ENCODE measurements at places on chromosomes 7 and 10.
A peak's percentile ranks its signal among the peaks of the same experiment; 100 is the strongest.

DNA sequence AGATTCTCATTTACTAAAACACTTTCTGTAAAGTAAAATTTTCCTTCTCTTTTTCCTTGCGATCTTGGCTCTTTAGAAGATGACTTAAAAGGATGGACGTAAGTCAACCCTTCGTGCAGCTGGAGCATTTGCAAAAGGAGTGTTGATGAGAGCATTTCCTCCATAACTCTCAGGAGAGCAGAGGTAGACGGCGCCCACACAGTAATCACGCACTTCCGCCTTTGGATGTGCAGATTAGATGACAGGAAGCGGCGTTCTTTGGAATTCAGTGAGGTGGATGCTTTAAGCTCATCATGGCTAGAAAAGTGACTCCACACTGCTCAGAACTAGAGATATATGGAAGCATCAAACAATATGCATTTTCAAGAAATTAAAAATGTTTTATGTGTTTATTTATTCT, 43.0 kb upstream of the NPS start:
- no peak for DNase-seq

GRCh38 chr7:100356416-100357068, 1.4 kb upstream of the PILRB start:
- no peak for DNase-seq

GRCh38 chr7:142974626-142975025, 12.5 kb upstream of the KEL start:
- DNase-seq = no peak

- no peak for DNase-seq
These were observed 33.2 kb downstream of the MAD1L1 start for GRCh38 chr7:2199528-2199927.

DNA sequence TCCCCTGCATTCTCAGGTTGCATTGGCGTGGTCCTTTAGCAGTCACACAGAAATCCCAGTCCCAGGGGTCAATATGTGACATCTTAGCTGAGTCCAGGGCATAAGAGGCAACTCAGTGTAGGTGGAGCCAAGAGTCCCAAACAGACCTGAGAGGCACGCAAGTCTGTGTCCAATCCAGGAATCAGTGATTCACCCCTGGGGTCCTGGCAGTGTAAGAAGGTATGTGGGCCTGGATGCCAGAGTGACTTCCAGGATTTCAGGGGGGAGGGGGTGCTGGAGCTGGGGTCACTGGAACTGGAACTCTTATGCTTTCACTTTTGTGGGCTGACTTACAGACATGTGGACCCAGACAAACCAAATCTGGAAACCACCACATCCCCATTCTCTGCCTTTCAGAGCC, 26.8 kb downstream of the FRMPD2 start:
- no peak for DNase-seq

- DNase-seq = no peak
These were observed 40.8 kb downstream of the TRIM24 start for GRCh38 chr7:138500892-138501291.

- no peak for DNase-seq
These were observed 16.6 kb downstream of the C7orf33 start for GRCh38 chr7:148607151-148607661.

DNA sequence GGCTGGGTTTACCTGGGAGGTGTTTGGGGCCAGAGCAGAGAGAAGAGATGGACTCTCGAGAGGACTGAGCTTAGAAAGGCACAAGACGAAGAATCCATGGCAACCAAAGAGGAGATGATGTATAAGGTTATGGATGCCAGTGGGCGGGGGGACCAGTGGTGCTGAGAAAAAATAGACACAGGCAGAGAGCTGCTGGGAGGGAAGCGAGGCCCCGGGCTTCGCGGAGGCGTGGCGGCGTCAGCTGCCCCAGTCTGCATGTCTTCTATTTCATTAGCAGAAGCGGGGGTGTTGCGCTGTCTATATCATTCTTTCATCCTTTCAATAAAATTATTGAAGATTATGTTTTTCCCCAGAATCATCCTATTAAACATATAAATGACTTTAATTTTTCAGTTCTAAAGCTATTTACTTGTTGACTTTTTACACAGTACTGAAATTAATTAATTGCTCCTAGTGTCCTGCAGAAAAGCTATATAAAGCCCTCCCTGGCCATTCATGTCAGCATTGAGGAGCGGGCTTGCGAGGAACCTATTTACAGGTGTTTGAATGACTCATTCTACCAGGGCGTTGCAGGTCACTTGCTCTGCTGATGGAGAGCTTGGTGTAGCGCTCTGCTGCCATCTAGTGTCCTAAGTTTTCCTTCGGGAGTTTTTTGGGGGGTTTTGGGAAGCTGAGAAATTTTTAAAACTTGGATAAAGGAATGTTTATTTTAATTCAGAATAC, 42.9 kb upstream of the BHLHA15 start:
- DNase-seq = no peak

GRCh38 chr7:75892634-75893272, 13.9 kb downstream of the RHBDD2 start:
- DNase-seq = peak; percentile 90

DNA sequence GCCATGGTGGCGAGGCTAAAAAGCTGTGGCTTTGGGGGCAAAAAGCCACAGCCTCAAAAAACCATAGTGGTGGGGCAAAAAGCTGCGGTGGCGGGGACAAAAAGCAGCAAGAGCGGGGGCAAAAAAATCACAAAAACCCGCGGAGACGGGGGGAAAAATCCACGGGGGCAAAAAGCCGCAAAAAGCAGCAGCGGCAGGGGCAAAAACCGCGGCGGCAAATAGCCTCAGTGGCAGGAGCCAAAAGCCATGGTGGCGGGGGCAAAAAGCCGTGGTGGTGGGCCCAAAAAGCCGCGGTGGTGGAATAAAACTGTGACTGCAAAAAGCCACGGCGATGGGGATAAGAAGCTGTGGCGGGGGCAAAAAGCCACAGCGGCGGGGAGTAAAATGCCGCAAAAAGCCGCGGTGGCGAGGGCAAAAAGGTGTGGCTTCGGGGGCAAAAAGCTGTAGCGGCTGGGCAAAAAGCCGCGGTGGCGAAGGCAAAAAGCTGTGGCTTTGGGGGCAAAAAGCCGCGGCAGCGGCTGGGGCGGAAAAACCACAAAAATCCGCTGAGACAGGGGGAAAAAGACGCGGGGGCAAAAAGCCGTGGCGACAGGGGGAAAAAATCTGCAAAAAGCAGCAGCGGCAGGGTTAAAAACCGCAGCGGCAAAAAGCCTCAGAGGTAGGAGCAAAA, 526.6 kb downstream of the ZNF33B start:
- no peak for DNase-seq

DNA sequence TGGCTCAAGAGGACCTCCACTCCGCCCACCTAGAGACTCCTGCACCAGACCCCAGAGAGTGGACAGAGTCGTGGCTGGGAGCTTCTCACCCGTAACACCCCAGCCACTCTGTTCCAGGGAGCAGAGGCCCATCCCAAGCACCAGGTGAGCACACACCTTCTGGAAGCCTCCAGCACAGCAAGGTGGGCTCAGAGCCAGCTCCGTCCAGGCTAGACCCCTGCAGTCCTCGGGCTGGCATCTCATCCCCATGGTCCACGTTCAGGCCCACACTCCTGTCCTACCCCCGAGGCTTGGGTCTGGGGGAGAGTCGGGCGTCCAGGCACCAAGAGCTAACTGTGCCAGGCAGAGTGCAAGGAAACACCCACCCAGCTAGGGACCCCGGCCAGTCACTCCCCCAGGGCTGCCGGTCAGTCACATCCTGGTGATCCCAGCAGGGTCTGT, 13.2 kb downstream of the PDGFA start:
- peak; percentile 43 for DNase-seq

Data from lower lobe of right lung (tissue), 2 donors.